ENCODE measurements at places on chromosomes 4 and X. TPM values are rescaled to one million over a fixed set of nuclear protein-coding genes. Genes with fewer than 3 reads are reported as not detected.

AFM gene
- total RNA-seq, result not detected

ETNPPL gene
- total RNA-seq, result 0.19 TPM

SPIN2A gene
- total RNA-seq, result 0.26 TPM

- no peak for DNase-seq
These were observed 52.2 kb upstream of the ADGRG2 start for GRCh38 chrX:19174401-19175025.

DNA sequence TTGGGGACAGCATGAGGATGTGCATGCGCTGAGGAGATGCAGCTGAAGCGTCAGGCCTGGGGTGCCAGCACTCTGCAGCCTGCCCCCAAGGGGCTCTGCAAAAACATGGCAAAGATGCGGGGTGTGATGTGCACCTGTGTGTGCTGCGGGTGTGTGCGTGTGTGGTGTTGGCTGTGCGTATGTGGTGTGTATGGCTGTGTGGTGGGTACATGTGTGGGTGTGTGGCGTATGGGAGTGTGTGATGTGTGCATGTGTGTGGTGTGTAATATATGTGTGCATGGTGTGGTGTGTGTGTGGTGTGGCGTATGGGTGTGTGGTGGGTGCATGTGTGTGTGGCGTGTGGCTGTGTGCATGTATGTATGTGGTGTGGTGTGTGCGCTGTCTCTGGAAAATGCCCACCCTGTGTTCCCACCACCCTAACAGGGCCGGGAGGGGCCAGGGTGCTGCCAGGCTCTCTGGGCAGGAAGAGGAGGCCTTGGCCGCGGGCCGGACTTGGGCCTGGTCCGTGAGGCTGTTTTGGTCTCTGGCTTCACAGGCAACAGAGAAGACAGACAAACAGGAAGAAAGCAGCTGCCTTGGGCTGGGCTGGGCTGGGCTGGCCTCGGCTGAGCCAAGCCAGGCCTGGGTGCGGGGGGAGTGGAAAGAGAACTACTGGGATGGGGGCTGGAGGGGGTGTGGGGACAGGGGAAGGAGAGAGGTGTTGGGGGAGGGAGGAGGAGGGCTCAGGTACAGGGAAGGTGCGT is 1.1 kb upstream of the AVPR2 start:
- DNase-seq, result no peak

DNA sequence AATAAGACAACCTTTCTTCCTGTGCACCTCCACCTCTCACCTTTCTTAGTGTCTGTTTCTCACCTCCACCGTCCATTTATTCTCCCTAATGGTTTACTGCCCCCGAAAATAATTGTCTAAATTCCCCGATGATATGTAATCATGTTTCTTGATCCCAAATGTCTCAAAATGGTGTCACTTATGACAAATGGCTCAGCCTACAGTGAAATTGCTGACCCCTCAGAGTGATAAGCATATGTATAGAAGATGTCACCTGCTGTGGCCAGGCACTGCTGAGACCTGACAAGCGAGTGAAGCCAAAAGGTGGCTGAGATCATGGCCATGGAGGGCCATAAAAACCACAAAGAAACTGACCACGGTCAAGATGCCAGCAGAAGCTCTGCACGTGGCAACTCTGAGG is 35.7 kb downstream of the MSL3 start:
- no peak for DNase-seq

GRCh38 chr4:157558016-157558415 is 337.5 kb downstream of the GRIA2 start:
- peak; percentile 7 for DNase-seq

DNA sequence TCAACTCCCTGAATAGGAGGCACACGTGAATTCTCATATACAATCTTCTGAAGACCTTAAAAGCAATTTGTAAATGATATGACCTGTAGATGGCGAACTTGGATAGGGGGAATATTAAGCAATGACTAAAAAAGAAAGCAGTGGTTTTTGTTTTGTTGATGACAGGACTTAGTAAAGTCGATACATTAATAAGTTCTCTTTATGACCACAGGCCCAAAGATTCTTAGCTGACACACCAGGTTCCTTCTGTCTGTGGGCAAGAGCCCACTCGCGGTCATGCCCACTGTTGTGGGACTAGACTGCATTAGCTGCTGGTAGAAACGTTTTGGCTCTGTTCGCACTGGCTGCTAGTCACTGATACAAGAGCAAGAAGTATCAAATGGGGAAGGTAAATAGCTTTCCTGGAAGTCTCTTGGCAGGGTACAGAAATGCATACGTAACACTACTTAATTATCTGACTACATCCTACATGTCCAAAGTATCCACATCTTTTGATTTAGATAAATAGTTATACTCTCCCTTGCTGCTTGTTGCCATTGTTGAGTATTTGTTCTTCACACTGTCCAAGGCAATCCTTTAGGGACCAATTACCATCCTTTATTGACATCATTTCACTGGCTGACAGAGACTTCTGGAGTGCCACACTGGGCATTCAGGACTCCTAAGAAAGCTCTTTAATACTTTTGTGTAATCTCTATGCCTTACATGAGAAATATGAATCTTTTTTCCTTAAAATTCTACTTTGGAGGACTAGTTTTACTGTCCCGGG is 31.0 kb downstream of the ALPK1 start:
- peak; percentile 63 for DNase-seq

All from neural progenitor cell (in vitro differentiated cells).